ENCODE measurements at places on chromosomes 16 and 17. TPM values are rescaled to one million over a fixed set of nuclear protein-coding genes. Genes with fewer than 3 reads are reported as not detected.

The NAT9 gene
- polyA plus RNA-seq: 34.7 TPM

The MPP3 gene
- polyA plus RNA-seq: 5.7 TPM

The CES4A gene
- 2.3 TPM for polyA plus RNA-seq

The XAF1 gene
- 3.2 TPM for polyA plus RNA-seq

GRCh38 chr17:15920758-15921239 lies 24.1 kb upstream of the ADORA2B start:
- no peaks in the 10 kb centered on the region for H3K27me3 ChIP-seq
- H3K36me3 ChIP-seq: no peaks in the 10 kb centered on the region
- no peaks in the 10 kb centered on the region for H3K4me1 ChIP-seq
- no peak overlapping the region for H3K4me3 ChIP-seq

- H3K27me3 ChIP-seq: peaks cover 3% of the 10 kb centered on the region
- no peak overlapping the region for H3K4me3 ChIP-seq
- H3K4me1 ChIP-seq: peaks cover 7% of the 10 kb centered on the region
These were observed 1.3 kb upstream of the TNS4 start for GRCh38 chr17:40502716-40503115.

GRCh38 chr17:48351911-48352332 lies 78.1 kb downstream of the SKAP1 start:
- no peak overlapping the region for H3K4me3 ChIP-seq
- DNase-seq: peak; percentile 43
- H3K27ac ChIP-seq: no peak overlapping the region
- no peaks in the 10 kb centered on the region for H3K4me1 ChIP-seq

DNA sequence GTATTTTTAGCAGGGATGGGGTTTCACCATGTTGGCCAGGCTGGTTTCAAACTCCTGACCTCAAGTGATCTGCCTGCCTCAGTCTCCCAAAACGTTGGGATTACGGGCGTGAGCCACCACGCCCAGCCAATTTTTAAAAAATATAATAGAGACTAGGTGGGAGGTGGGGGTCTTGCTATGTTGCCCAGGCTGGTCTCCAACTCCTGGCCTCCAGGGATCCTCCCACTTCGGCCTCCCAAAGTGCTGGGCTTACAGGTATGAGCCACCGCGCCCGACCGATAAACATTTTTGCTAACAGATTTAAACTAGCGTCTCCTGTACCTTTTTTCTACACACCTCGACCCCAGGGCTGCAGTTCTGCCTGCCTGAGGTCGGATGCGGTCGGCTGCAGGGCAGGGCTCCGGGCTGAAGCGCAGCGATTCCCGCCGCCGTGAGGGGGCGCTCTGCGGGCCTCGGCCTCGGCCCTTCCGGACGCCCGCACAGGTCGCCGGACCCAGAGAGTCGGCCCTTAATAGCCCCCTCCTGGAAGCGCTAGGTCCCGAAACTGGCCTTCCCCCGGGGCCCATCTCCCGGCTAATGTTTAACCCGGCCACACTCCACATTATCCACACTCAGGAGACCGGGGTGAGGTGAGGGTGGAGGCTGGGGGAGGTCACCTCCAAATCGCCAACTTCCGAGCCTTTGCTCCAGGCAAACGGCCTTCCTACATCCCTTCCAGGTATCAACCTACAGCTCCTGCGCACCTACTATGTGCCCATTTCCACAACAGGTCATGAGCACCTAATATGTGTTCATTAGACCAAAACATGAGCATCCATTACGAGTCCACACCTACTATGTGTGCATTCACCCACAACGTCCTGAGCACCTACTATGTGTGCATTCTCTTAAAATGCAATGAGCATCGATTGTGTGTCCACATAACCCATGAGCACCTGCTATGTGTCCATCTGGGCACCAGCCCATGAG lies 2.0 kb upstream of the GLIS2 start:
- H3K27me3 ChIP-seq: no peaks in the 10 kb centered on the region
- DNase-seq: peak; percentile 34
- H3K4me1 ChIP-seq: peaks cover 14% of the 10 kb centered on the region
- peak overlapping the region; percentile 90 for H3K27ac ChIP-seq
- H3K36me3 ChIP-seq: no peaks in the 10 kb centered on the region

DNA sequence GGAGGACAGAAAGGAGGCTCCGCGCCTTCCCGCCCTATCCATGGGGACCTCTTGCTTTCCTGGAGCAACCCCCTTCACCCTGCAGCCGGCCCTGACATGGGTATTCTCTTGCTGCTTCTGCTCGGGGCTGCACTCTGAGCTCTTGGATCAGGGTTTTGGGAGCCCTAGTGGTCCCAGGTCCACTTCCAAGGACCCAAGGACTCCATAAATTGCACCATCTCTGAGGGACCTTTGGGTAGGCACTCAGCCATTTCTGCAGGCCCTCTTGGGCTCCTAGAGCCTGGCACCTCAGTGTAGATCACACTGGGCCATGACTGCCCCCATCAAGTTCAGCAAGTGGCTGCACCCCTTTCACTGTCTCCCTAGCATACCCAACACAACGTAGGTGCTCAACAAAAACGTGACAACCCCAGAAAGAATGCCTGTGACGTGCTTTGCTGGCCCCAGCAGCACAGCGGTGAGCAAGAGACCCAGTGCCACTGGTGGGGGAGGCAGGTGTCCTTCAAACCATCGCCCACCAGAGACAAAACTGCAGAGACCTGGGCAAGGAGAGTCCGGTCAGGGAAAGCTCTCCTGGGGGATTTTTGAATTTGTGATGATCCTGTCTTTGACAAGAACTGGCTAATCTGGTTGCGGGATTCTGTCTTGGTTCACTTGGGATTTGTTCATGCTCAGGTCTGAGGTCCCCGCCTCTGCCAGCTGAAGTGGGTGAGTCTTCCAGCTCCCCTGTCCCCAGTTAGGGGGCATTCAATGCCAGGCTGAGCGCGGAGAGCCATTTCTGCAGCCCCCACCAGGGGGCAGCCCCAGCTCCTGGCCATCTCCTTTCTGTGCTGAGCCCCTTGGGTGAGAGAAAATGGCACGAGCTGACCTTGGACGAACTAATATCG lies 2.5 kb upstream of the RAB11FIP4 start:
- no peak overlapping the region for H3K27ac ChIP-seq
- H3K27me3 ChIP-seq: peaks cover 23% of the 10 kb centered on the region
- H3K4me1 ChIP-seq: no peaks in the 10 kb centered on the region
- no peak overlapping the region for H3K4me3 ChIP-seq

DNA sequence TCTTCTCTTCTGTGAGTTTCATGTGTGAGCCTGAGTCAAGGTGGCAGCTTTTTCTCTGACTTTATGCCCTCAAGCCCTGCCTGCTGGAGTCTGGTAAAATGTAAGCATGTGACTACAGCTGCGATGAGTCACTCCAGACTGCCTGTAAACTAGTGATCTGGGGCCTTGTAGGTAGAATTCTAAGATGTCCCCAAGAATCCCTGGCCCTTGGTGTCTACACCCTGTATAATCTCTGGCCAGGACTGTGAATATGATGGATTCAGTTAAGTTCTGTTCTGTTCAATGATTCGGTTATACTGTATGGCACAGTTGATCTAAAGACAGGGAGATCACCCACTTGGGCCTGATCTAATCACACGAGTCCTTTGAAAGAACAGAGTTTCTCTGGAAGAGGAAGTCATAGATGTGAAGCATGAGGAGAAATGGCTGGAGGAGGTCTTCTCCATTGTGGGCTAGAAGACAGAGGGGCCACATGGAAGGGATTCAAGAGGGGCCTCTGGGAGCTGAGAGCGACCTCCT lies 29.8 kb downstream of the PRSS54 start:
- H3K4me1 ChIP-seq: peaks cover 2% of the 10 kb centered on the region
- H3K4me3 ChIP-seq: no peak overlapping the region
- H3K27me3 ChIP-seq: no peaks in the 10 kb centered on the region
- DNase-seq: peak; percentile 67

DNA sequence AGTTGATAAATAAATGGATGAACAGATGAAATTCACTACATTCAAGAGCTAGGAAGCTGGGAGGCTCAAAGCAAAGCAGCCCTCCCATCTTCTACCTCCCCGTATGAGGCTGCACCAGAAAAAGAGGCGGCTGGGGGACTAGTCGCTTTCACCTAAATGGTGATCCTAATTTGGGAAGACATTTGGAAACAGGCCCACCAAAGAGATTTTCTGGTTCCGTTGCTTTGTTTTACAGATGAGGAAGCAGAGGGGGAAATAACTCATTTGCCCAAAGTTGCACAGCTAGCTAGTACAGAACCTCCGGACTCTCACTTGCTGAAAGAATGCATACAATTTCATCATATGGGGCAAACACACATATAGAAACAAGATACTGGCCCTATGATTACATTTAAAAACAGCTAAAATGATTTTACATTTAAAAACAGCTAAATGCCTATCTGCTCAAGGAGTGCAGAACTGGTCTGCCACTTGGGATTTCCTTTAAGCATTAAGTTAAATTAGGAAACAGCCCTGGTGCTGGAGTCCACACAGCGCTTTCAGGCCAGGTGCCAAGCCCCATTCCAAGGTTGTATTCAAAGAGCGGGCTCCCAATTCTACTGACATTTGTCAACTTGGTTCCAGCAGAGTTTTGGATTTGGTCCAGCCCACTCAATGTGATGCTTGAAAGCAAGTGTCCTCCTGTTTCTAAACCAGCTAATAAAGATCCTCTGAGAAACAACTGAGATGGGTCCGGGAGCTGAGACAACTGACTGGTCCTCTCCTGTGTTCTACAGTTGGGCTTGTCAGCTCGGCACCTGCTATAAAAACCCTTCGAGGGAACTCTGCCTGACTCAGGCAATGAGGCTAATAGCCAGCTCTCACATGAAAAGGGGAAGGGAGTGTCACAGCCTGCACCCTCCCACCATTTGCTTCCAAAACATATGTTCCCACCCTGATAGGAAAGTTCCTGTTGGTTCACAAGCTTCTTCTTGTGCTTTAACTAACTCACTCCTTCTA lies 11.7 kb downstream of the ERN1 start:
- peaks cover 1% of the 10 kb centered on the region for H3K36me3 ChIP-seq
- no peak overlapping the region for H3K4me3 ChIP-seq
- H3K27ac ChIP-seq: no peak overlapping the region
- no peak for DNase-seq
- no peaks in the 10 kb centered on the region for H3K27me3 ChIP-seq

DNA sequence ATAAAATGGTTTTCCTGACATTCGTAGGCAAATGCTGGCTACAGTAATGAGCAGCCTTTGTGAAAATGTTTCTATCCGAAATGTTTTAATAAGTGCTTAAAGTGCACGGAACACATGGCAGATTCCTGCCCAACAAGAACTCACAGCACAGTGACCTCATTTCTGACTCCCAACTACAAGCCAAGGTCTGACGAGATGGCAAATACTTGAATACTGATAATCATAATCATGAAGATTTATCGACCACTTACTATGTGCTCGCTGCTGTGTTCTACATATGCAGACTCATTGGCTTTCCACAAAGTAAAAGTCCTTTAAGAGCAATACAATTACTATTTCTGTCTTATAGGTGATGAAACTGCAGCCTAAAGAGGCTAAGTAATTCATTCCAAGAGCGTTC lies 238.1 kb upstream of the CDH5 start:
- no peak overlapping the region for H3K4me3 ChIP-seq
- no peak overlapping the region for H3K27ac ChIP-seq
- H3K4me1 ChIP-seq: peaks cover 33% of the 10 kb centered on the region
- no peaks in the 10 kb centered on the region for H3K36me3 ChIP-seq
